Mesothelial cell of epicardium (in vitro differentiated cells): ENCODE measurements at places on chromosomes 5 and 9. TPM values are rescaled to one million over a fixed set of nuclear protein-coding genes. Genes with fewer than 3 reads are reported as not detected.

Gene DDX31
- total RNA-seq, result 21.1 to 23.1 TPM (median 22.9 TPM) in 3 replicates

Gene CCDC69
- total RNA-seq, result 4.7 to 5.5 TPM (median 4.8 TPM) in 3 replicates

Gene FGD3
- total RNA-seq, result 36.3 to 41.9 TPM (median 39.5 TPM) in 3 replicates

GRCh38 chr5:58081435-58081834, 378.5 kb downstream of the PLK2 start:
- DNase-seq, result no peak

- DNase-seq, result no peak
These were observed 183.5 kb upstream of the GDNF start for GRCh38 chr5:38023371-38023770.

GRCh38 chr5:73670731-73671130, 44.7 kb downstream of the ARHGEF28 start:
- no peak for DNase-seq

DNA sequence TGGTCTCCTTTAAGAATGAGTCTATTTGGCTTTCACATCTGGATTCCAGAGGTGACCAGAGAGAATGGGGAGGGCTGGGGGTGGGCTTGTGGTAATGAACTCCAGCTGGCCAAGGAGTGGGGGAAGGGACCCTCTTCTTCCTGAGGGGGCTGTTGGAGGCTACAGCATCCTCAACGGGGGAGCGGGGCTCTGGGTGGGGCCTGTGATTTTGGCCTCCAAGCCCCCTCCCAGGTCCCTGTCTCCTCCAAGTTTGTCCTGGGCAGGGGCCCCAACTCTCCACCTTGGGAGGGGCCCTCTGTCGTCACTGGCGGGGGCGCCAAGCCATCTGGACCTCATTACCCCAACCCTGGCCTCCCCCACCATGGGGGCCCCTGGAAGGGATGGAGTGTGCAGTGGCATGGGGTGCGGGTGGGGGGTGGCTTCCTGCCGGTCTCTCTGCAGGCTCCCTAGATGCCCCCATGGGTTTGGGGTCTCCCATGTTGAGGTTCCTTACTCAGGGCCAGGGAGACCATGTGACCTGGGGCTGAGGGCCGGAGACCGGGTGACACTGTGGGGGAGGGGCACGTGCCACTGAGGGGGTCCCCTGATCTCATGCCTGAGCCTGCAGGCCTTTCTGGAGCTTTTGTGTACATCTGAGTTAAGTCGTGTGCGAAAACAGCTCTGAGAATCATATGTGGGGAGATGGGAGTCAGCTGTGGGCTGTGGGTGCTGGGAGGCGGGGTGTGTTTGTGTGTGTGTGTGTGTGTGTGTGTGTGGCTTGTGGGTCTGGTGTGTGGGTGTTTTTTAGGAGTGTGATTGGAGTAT, 32.4 kb downstream of the GOLGA2 start:
- DNase-seq, result no peak

- DNase-seq, result no peak
These were observed 142.7 kb downstream of the MLLT3 start for GRCh38 chr9:20479419-20480155.
